ENCODE measurements at places on chromosomes 2 and 18. TPM values are rescaled to one million over a fixed set of nuclear protein-coding genes. Genes with fewer than 3 reads are reported as not detected.

Gene MROH2A
- under 0.01 TPM for total RNA-seq

Gene SDC1
- 4.6 TPM for total RNA-seq

Gene ASXL2
- 22.0 TPM for total RNA-seq

Gene HAAO
- 0.90 TPM for total RNA-seq

Gene ESPNL
- 2.4 TPM for total RNA-seq

Gene CCDC141
- 2.7 TPM for total RNA-seq

Gene ZBTB7C
- total RNA-seq: 0.41 TPM

Gene TSPYL6
- total RNA-seq: 0.25 TPM

Gene TMEM127
- total RNA-seq: 18.6 TPM

Gene CNGA3
- 0.18 TPM for total RNA-seq

Gene DNPEP
- 55.0 TPM for total RNA-seq

Gene APCDD1
- total RNA-seq: 0.09 TPM

Gene SCN9A
- 14.0 TPM for total RNA-seq

Gene MYO5B
- 0.16 TPM for total RNA-seq

Gene REG1B
- not detected for total RNA-seq

Gene FAM228A
- 0.18 TPM for total RNA-seq

Gene NRP2
- 11.2 TPM for total RNA-seq

Gene ANTXR1
- 31.5 TPM for total RNA-seq

Gene RGPD4
- total RNA-seq: 0.16 TPM

Gene IL37
- not detected for total RNA-seq

Gene SGPP2
- total RNA-seq: not detected

Gene RNF125
- total RNA-seq: 0.65 TPM

Gene DDX1
- total RNA-seq: 114 TPM

Gene PKDCC
- total RNA-seq: 57.8 TPM

Gene TTN
- total RNA-seq: 5.5 TPM

Gene LINC00305
- not detected for total RNA-seq

Gene ACSL3
- total RNA-seq: 94.0 TPM

Gene TNFAIP6
- 51.9 TPM for total RNA-seq
